ENCODE measurements at places on chromosomes 12 and 14.

DNA sequence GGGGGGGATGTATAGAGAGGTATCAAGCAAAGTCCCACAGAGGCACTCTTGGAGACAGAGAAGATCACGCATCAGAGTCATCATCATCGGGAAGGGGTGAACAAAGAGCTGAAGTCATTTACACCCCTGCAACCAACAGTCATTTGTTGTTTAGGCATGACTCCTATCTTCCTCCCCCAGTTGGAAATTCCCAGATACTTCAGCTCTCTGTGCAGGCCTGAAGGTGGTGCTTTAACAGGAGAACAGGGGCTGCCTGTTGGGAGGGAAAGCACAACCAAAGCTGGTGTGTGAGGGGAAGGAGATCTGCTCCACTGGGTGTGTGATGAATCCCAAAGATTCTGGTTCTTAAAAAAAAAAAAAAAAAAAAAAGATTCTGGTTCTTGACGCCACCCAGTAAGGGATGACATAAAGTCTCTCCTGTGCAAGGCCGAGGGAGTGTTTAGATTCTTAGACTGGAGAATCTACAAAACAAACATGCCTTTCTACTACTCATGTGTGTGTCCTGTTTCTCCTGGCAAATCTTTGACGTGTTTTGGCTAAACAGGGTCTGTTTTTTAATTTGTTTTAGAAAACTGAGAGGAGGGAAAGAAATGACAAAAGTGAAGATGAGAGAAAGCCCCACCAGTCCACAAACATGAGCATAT is 121.0 kb upstream of the ARHGAP5 start:
- DNase-seq: no peak

DNA sequence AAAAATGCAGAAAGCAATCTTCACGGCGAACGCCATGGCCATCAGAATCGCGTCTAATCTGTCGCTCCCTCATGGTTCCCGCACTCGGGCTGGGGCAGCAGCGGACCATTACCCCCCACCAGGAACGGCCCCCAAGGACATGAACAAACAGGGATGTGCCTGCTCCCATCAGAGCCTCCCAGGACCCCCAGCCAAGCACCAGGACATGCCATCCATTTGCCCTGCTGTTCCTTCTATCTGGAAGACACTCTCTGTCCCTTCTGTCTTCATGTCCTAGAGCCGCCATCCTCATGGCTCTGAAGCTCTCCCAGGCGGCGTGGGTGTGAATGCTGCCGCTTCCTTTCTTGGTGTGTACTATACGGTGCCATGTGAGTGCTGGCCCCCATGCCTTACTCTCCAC is 371.8 kb downstream of the BCL11B start:
- DNase-seq: no peak

DNA sequence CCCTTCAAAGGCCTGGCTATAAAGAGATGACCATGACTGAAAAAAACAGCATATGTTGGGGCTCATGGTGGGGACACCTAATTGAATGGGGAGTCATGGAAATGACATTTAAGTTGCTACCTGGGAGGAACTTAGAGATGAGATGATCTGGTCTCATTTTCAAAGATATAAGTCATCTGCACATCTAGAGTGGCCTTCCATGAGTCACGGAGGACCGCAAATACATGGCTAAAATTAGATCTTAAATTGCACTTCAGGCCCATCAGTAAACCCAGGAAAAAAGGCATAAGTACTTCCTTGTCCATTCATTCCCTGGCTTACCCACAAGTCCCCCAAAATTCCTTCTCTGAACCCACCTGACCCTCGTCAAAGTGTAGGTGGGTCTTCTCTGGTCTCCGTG is 53.4 kb downstream of the SPTB start:
- no peak for DNase-seq

- DNase-seq: no peak
These were observed 28.6 kb upstream of the NR1H4 start for GRCh38 chr12:100445081-100445481.

GRCh38 chr14:102225936-102226335 is 79.0 kb downstream of the MOK start:
- DNase-seq: no peak

GRCh38 chr12:49274396-49275069 is 9.7 kb downstream of the TUBA1C start:
- DNase-seq: no peak

DNA sequence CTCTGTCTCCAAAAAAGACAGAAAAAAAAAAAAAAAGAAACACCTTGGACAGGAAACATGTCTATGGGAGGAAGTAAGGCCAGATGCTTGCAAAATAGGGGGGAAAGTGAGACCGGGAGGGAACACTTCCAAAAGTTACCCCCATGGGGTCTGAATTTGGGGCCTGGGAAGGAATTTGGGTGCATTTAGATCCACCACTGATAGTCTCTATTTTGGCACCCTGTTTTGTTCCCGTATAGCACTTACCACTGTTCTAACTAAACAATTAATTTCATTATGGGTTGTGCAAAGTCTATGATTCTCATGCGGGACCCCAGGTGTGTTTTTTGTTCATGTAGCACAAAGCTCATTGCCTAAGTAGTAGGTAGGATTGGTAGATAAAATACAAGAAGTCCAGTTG is 1.4 kb upstream of the MLEC start:
- DNase-seq: no peak

DNA sequence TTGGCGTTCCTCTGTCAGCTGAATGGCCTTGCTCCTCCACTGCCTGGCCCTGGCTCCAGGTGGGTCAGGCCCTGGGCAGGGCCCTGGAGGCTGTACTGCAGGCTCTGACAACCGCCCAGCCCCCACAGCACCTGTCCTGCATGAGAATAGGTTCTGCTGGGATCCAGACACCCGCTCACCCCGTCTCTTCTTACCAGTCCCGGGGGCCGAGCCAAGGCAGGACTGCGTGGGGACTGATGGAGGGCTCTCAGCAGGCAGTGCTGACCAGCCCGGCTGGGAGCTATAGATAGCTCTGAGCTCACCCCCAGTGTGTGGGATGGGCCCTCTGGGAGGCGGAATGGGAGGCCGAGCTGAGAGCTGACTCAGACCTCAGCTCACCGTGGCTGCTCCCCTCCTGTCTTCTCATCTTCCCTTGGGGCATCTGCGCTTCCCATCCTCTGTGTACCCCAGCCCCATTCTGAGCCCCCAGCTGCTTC is 39.6 kb downstream of the TEAD4 start:
- DNase-seq: no peak

DNA sequence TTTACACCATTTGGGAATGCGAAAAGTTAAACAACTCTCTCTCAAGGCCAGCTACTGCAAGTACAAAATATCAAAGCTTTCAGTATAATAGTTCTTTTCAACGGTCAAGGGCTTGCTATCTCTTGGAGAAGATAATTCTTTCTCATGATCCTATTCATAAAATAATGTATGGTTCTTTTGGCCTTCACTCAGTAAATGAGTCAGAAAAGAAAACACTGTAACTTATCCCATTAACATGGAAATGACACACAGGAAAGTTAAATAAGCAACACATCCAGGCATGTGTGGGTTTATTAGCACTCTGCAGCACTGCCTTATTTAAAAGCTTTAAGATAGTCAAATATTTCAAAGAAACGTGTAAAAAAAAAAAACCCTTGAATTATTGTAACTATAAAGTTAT is 36.9 kb downstream of the ZFC3H1 start:
- no peak for DNase-seq

GRCh38 chr14:101927859-101928258 is 36.5 kb upstream of the DYNC1H1 start:
- DNase-seq: no peak

DNA sequence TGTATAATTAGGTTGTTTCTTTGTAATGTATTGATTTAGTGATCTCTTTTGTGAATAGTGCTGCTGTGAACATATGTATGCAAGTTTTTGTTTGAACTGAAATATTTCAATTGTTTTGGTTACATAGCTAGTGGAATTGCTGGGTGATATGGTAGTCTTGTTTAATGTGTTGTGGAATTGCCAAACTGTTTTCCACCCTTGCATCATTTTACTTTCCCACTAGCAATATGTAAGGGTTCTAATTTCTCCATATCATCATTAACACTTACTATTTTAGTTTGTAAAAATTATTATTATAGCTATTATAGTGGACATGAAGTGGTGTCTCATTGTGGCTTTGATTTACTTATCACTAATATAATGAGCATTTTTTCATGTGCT is 5.9 kb downstream of the G2E3 start:
- DNase-seq: no peak

- DNase-seq: no peak
These were observed 775 bp downstream of the OR10P1 start for GRCh38 chr12:55637467-55637866.

DNA sequence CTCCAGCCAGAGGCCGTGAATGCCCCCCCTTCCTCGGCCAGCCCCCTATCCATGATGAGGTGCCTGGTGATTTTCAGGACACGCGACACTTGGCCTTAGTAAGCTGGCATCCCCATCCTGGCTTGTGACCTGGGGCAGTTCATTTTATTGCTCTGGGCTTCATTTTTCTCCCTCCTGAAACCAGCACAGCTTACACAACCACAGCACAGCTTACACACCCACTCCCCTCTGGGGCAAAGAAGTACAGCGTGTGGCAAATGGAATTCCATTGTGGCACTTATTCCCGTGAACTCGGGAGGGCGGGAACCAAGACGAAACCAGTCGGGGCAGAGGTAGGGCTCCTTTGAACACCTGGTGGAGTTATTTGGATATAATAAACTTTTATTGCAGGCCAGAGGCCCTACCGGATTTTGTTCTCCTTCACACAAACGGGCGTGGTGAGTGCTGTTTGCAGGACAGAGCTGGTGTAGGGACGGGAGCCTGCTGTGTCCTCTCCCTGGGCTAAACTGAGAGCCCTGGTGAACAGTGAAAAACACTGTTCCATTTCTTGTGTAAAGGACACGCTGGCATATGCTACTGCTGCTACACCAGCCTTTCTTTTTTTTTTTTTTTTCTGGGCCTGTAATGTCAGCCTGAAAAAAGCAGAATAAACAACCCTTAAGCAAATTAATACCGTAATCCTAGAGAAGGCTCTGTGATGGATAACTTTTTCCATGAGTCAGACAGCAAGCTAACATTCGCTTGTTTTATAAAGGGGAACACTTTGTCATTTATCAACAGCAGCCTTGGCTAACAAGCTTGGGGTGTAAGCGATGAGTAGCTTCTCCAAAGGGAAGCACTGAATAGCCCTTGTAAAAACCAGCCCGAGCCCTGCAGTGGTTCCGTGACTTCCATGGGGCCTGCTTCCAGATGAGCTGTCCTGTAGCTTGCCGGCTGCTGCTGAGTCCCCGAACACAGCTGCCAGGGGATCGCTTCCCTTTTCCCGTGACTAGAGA is 29.3 kb downstream of the CD9 start:
- DNase-seq: no peak

- no peak for DNase-seq
These were observed 22.1 kb downstream of the LGMN start for GRCh38 chr14:92726135-92726932.

GRCh38 chr12:94071258-94071657 is 77.1 kb upstream of the PLXNC1 start:
- no peak for DNase-seq

GRCh38 chr12:63857771-63858670 is 13.5 kb downstream of the SRGAP1 start:
- DNase-seq: no peak

GRCh38 chr12:112844814-112845565 is 53.4 kb downstream of the RPH3A start:
- no peak for DNase-seq

DNA sequence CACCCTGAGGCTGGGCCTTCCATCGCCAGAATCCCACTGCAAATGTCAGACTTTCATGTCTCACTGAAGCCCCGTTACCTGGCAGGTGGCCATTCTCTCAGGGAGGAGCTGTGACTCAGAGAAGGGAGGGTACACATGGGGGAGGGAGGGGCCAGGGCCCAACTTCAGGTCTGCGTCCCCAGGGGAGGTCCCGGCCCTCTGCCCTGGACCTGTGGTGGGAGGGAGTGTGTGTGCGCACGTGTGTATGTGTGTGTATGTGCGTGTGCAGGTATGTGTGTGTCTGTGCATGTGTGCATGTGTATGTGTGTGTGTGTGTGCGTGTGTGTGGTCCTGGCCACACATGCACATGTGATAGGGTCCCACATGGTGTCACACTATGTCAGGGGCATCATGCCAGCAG is 50.9 kb downstream of the MVK start:
- no peak for DNase-seq

DNA sequence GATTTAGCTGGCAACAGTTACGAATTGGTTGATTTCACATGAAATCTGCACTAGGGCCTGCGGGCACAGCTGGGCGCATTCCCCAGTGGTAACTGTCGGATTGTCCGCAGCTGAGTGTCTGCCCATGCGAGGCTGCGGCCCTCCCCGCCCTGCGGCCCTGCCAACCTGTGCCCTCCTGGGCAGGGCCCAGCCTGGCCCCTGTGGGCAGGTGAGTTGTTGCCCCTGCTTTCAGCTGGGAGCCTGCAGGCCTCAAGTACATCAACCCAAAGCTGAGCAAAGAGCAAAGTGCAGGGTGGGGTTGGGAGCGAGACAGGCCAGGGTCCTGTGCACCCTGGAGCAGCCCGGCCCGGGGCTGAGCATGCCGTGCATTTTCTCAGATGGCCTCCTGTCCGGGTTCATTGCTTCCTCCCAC is 89.1 kb downstream of the ADGRD1 start:
- no peak for DNase-seq

GRCh38 chr14:95067526-95067925 is 89.8 kb downstream of the DICER1 start:
- DNase-seq: no peak

DNA sequence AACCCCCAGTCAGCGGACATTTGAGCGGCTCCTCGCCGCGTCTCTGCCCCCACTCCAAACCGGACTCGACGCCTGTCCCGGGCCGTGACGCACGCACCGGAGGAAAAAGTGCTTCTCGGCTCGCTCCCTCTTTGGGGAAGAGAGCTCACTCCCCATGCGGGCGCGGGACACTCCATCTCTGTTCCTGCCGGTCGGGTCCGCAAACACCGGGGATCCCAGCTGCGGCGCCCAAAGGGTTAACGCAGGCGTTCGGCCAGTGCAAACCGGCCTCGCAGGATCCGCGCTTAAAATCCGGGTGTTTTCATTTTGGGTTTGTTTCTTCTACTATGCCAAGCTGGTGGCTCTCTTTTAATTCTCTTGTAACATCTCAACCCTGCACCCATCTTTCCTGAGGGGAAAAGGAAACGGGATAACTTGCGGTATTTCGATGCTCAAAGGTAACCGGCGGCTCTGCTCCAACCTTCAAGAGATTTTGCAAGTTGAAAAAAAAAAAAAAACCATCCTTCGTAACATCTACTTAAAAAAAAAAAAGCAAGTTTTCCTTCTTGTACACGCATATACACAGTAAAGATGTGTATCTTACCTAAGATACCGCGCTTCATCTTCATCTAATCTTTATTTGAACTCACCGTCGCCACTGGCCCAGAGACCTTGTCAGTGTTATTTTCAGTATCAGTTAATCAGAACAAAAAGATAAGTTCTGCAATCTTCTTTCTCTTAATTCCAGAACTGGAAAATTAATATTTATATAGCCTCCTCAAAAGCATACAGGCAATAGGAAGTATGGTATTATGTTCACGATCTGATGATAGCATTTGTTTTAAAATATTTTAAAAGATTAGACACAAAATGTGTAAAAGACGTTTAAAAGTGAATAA is 1.6 kb upstream of the ATP2B1 start:
- DNase-seq: no peak

Data from activated T-helper 1 cell treated with anti-CD3 and anti-CD28 coated beads, Interleukin-2, amount 50 U/mL, for 16 hours (primary cell).